ENCODE measurements at places on chromosomes 12 and 14. TPM values are rescaled to one million over a fixed set of nuclear protein-coding genes. Genes with fewer than 3 reads are reported as not detected.

GRCh38 chr14:23442721-23443356, 7.4 kb upstream of the MYH7 start:
- no peak for DNase-seq

- DNase-seq: no peak
Measured at GRCh38 chr12:17550011-17550410, 540.0 kb downstream of the RERGL start.

GRCh38 chr12:108080363-108080762, 48.7 kb upstream of the WSCD2 start:
- no peak for DNase-seq

The PRH2 gene
- total RNA-seq: not detected

The PMCH gene
- 0.27 TPM for total RNA-seq

The CLEC6A gene
- total RNA-seq: not detected

The FGF23 gene
- total RNA-seq: not detected

The TEX52 gene
- total RNA-seq: not detected

The UNC119B gene
- 18.2 TPM for total RNA-seq

DNA sequence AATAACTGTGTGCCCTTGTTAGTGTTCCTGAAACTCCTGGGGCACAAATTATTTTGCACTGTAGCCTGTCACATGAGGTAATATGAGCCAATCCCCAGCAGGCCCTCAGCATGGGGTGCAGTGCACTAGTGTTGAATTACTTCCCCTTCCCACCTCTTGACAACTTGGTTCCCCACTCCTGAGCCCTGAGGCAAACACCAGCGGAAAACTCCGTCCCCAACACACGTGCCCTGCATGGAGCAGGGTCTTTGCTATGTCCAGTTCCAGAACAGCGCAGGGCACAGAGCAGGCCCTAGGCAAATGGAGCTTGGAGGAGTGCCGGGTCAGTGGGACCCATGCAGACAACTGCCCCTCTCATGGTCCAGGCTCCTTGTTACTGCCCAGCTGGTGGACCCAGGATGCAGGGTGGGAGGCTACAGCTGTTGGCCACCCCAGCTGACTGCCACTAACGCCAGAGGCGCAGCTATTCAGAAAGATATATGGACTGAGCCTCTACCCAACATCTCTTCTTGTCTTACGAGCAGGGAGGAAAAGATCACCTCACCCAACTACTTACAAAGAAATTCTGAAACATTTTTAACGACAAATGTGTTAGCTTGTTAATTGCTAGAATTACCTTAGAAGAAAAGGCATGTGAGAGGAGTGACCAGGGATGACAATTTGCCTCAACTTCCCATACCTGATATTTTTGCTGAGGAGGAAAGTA, 71.6 kb downstream of the NT5DC3 start:
- DNase-seq: no peak

The FGD6 gene
- 12.5 TPM for total RNA-seq

DNA sequence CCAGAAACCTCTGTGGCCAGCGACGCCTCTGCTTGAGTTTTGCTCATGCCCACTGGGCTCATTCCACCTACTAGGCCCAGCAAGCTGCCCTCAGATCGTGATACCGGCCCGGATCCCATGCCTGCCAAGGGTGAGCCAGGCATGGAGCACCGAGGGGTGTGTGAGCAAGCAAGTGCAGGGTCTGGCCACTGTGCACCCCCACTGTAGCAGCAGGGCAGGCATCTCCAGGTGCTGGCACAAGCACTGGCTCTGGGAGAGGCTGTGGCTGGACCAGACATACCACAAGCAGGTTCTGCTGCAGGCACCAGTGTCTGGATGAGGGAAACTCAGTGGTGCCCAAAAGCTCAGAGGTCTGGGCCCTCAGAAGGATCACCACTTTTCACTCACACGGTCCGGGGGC, 20.6 kb downstream of the FAM186A start:
- DNase-seq: no peak

The ADAM20 gene
- total RNA-seq: 1.3 TPM

- DNase-seq: peak; percentile 6
Measured at GRCh38 chr12:108394196-108394595, 55.1 kb upstream of the CMKLR1 start.

DNA sequence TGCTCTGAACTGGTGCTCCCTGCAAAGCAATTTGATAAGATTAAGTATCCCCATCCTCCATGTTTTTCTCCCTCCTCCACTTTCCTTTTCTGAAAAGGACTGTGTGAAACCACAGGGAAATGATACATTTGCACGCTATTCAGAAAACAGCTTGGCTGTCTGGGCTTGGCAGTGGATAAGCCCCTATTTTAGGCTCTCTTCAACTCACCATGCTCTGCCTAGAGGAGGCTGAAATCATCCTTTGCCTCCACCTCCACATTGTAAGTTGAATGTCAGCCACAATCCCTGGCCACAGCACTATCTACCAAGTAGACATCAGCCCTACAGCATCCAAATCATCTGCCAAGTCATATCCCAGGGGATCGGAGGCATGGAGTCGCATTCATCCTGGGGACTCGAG, 642.3 kb downstream of the RPS29 start:
- no peak for DNase-seq

The IRAK4 gene
- 47.1 TPM for total RNA-seq

GRCh38 chr14:20327005-20327869, 5.8 kb downstream of the CCNB1IP1 start:
- peak; percentile 83 for DNase-seq

GRCh38 chr12:15278816-15279658, 43.3 kb upstream of the PTPRO start:
- peak; percentile 94 for DNase-seq

- DNase-seq: no peak
Measured at GRCh38 chr14:44937547-44937946, 24.2 kb downstream of the KLHL28 start.

GRCh38 chr14:93592786-93593185, 162.0 kb downstream of the UNC79 start:
- DNase-seq: no peak

DNA sequence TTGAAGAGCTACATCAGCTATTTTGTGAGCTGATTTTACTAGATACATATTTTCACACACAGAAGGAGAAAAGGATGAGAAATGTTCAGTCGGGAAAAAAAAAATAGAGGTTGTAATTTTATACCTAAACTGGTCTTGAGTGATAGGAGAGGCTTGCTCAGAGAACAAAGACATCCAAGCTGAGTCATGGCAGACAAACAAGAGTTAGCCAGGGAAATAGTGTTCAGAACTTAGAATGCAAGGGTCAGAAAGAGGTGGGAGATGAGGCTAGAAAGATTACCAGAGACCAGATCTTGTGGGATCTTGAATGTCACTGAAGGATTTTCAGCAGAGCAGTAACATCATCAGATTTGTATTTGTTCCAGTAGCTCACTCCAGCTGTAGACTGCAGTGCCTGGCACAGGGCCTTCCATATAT, 121.9 kb upstream of the ATF1 start:
- peak; percentile 74 for DNase-seq

The LYZ gene
- total RNA-seq: not detected

DNA sequence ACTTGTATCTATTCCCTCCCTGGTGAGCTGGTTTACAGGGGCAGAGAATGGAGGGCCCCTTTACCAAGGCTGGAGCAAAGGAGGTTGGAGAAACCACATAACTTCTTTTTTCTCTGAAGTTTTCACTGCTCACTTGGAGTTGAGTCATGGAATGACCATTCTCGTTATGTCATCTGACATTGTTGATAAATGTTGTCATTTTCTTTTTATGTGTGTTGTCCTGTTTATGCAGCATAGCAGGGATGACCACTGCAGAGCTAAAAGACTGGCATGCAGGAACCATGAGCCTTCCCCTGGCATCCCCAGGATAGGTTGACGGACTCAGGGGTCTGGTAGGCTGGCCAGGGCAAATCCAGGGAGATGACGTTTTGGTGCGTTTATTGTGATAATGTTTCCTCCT, 256.8 kb upstream of the DDHD1 start:
- DNase-seq: no peak

The SIX4 gene
- total RNA-seq: 16.3 TPM

DNA sequence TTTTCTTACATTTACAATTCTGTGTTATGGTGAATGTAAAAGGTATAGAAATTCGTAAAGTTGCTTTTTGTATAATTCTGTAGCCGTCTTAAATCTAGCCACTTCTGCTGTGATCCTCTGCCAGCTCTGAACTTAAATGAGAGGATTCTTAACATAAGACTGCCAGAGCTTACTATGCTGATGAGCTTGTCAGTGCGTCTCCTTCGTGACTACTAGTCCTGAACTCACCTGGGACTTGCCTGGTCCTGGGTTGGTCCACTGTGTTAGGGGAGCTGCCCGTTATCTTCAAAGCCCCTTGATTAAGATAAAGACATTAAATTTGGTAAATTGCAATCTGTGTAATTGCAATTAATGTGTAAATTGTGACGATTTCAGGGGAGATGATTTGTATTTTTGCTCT, 44.7 kb downstream of the UNC79 start:
- DNase-seq: no peak

DNA sequence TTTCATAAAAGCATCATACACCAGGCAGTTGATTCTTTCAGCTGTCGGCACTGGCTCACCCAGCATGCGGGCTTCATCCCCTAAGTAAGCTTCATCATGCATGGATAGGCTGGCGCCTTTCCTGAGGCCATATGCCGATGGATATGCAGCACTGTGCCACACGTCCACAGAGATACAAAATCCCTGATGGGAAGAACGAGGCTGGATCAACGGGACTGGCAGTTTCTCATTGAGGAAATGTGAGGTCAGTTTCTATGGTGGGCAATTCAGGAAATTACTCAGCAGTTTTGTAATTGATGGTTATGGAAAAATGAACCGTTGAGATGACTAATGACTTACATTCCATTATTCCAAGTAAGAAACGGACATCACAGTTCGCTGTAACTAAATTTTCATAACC, 453.8 kb downstream of the TMEM121 start:
- DNase-seq: no peak

GRCh38 chr14:104503691-104504090, 75.9 kb upstream of the C14orf180 start:
- DNase-seq: no peak
